ENCODE measurements at places on chromosomes 11 and 22.

DNA sequence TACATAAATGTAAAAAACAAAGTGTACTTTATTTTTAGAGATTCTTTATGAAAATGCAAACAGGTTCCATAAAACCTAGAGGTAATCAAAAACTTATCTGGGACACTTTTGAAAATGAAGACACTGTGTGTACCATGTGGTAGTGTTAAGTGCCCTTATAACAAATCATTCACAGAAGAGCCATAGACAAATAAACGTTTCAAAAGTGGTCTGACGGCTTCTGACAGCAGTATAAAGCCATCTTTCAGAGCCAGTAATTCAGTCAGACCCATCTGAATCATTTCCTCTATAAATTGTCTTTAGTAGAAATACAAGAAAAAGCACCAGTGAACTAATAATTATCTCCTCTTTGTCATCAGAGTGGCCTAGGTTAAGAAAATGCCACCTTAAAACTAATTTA, 100.0 kb downstream of the PAX6 start:
- no peak for DNase-seq

- no peak for DNase-seq
Measured at GRCh38 chr11:29937526-29937925, 79.3 kb downstream of the KCNA4 start.

DNA sequence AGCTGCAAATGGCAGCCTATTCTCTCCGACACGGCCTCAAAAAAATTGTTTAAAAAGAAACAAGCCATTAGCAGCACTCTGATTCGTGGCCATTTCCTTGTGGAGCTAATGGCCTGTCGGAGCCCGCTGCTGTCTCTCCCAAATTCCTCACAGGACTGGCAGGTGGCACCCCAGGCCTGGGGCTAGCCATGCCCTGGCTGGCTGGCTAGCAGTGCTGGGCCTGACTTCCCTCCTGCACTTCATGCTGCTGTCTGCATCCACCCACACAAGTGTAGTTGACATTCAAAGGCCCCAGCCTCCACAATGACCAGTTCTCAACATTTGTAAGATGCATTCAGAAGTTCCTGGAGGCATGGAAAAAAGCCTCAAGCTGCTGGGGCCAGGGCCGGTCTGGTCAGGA, 61.5 kb downstream of the SMCO4 start:
- DNase-seq, result no peak

DNA sequence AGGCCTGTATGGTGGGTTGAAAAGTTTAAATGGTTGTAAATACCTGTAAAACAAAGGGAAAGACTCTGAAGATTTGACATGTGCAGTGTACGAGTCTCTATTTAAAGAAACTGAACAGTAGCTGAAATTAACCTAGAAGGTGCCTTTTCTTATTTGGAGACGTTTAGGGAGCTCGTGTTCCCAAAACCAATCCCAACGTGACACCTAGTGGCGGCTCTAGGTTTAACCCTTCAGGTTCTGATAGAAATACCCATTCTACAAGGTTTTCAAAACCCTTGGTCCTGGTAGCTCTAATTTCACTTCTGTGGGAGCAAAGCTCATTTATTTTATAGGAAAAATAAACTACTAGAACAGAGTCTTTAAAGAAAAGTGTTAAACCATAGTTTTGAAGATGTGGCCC, 258.3 kb downstream of the LRRC4C start:
- DNase-seq, result peak; percentile 21

- DNase-seq, result no peak
Measured at GRCh38 chr22:50676180-50676636, 3.6 kb downstream of the SHANK3 start.

DNA sequence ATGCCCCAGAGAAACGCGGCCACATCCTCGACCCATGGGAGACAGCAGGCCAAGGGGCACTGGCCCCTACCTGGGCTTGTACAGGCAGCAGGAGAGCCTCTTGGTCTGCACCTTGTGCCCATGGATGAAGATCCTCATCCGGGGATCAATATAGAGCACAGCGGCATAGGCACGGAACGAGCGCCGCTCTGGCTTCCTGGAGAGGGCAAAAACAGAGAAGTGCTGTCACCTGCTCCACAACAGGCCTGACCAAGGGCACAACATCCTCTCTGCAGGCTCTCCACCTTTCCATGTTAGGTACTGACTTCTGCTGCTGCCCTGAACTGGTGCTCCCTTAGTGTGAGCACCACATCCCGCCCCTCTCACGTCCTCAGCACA, 27.2 kb downstream of the MORC2 start:
- no peak for DNase-seq

All from Jurkat, Clone E6-1 (cell line).